ENCODE measurements at places on chromosomes 2 and 18.

DNA sequence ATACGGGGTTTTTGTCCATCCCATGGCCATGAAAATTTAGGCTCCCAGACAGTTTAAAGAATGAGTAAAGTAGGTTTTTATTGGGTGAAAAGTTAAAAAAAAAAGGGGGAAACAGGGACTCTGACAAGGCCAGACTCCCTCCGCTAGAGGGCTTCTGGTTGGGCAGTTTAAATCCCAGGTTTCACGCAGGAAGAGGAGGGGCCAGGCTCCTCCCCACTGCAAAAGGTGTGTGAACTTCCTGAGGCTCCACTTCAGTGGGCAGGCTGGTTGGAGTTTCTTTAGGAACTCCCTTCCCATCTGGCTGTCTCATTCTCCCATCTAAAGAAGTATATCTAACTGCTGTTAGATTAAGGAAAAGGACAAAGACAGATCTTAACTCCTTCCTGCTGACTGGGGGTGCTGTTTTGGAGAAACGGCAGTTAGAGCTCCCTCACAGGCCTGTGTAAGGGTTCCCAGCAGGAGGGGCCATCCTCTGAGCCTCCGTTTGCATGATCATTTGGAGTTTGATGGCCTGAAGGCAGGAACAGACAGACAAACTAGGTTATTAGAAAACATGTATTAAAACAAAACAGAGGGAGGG is 1160.7 kb downstream of the CNTNAP5 start:
- DNase-seq: no peak

- no peak for DNase-seq
Observed at GRCh38 chr2:53994818-53995808, 24.3 kb upstream of the PSME4 start.

- DNase-seq: no peak
Observed at GRCh38 chr2:37318401-37318800, 6.2 kb downstream of the PRKD3 start.

DNA sequence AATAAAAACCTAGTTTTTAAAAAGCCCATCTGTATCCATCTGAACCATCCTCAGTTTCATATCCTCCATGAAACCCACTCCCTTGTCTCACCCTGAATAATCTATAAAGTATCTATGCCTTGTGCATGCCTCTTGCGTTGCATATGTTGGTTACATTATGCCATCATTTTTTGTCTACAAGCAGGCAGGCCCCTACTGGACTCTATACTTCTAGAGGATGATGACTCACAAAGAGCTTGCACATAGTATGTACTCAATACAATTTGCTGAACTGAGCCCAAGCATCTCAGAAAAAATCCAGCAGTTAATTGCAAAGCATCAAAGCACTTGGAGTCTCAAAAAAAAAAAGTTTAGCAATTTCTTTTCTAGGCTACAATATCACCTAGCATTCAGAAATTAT is 95.6 kb downstream of the DYM start:
- DNase-seq: no peak

DNA sequence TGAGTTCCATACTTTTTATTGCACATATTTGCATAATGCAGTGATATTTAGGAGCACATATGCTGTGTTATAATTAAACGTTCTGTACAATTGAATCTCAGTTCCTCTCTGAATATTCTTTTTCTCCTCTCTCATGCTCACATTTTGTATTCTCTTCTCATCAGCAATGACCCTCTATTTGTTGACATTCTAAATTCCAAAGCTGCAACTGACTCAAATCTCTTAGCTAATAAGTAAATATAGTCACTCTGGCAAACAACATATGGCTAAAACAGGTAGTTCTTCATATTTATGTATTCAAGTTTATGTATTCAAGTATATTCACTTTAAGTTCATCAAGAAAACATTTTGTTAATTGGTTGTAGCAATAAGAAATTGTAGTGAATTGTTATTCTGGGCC is 907.4 kb upstream of the VRK2 start:
- DNase-seq: no peak

GRCh38 chr2:187390891-187391290 is 57.2 kb downstream of the CALCRL start:
- no peak for DNase-seq

- no peak for DNase-seq
Observed at GRCh38 chr18:47113796-47114540, 36.3 kb downstream of the HDHD2 start.

DNA sequence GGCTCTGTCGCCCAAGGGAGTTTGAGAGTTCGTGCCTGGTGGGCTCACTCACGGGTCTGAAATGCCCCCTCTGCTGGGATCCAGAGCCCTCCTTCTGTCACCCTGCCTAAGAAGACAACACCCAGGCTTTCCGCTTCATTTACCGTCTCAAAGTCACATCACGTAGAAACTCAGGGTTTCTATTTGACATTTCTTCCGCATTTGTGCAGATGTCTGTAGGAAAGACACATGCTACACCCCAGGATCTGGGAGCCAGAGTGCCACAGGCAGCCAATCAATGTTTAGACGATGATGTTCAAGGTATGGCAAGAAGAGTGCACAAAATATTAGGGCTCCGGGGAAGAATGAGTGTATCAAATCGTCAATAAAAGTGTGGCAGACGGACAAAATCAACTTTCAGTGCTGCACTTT is 24.4 kb upstream of the ACKR3 start:
- no peak for DNase-seq

DNA sequence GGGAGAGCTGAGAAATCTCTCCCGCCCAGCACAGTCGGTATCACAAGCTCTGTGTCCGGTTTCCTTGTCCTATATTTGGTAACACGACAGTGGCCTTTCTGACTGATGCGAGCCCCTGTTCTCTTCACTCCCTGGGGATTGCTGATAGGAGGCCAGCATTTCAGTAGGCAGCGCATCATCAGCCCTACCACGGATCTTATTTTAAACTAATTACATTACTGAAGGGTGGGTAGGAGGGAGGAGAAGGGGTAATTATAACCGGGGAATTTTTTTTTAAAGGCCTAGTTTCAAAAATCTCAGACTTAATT is 125.6 kb upstream of the LGALSL start:
- DNase-seq: no peak

- no peak for DNase-seq
Observed at GRCh38 chr2:107810734-107811133, 16.0 kb upstream of the RGPD4 start.

DNA sequence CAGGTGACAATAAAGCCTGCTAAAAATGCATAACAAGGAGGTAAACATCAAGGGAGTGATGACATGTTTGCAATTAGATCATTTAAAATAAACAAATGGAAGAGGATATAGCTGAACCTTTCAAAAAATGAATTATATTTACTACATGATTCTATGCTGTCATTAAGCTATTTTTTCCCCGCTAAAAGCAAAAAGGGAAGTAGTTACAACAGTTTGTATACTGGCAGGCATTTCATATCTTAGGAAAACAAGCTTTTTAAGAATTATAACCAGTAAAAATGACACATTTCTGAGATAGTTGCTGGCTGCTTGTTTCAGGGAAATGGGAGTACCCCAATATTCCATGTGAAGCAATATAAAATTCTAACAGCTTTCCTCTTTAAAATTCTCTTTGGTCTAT is 89.1 kb upstream of the ITGB6 start:
- no peak for DNase-seq

DNA sequence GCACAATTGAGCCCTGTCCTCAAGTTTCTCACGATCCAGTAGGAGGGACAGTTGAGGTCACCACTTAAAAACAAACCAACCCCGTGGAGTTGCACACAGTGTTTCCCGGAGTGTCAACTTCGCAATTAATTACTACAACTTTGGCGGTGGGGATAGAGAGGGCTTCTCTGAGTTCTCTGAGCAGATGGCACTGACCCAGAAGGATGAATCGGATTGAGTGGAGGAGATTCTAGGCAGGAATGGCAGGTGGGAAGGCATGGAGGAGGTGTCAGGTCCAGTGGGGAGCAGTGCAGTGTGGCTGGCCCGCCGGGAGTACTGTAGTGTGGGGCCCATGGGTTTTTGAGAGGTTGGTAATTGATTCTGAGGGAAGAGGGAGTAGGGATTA is 12.0 kb downstream of the SIX3 start:
- no peak for DNase-seq

DNA sequence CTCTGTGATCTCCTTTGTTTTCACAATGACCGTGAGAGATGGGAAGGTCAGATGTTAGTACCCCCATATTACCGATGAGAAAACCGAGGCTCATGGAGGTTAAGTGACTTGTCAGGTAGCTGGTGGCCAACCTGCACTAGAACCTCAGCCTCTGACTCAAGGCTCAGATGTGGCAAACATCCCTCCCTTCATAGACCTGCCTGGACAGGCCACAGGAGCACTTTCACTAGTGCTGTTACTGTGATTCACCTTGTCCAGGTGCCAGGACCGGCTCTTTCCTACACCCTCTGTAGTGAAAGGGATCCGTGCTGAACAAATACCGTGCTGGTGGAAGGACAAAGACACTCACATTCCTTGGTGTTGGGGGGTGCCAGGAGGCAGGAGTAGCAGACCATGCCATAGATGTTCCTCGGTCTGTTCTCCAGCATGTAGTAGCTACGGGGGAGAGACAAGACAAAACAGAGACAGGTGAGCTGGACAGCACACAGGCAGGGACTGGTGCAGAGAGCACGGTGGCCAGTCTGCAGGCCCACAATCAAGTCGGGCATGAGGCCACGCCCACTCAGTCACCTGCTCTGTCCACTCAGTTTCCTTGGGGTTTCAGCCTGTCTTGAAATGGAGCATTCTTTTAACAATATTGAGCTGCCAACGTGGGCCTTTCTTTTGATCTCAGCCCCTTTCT is 65.9 kb downstream of the EDAR start:
- DNase-seq: no peak

- no peak for DNase-seq
Observed at GRCh38 chr18:11866329-11866728, 15.1 kb downstream of the CHMP1B start.

- DNase-seq: no peak
Observed at GRCh38 chr2:135762022-135762421, 20.4 kb downstream of the UBXN4 start.

GRCh38 chr2:64213532-64214275 is 69.5 kb upstream of the PELI1 start:
- no peak for DNase-seq
